ENCODE measurements at places on chromosomes 16 and 17.

DNA sequence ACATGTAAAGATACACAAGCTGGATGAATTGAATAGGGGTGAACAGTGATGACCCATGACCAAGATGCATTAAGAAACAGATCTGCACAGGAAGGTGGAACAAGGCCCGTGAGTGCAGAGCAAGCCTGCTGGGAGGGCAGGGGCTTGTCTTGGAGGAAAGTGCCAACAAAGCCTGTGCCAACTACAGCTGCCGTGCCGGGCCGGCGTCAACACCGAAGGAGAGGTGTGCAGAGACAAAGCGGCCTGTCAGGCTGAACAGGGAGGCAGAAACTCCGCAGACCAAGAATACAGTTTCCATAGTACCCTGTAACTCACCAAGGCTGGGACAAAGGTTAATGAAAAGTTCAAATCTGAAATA, 46.7 kb downstream of the ANKRD11 start:
- no peak for DNase-seq

- peak; percentile 57 for DNase-seq
Observed at GRCh38 chr16:5056352-5056751, 9.4 kb downstream of the C16orf89 start.

- no peak for DNase-seq
Observed at GRCh38 chr17:68834328-68834836, 120.8 kb downstream of the ABCA8 start.

DNA sequence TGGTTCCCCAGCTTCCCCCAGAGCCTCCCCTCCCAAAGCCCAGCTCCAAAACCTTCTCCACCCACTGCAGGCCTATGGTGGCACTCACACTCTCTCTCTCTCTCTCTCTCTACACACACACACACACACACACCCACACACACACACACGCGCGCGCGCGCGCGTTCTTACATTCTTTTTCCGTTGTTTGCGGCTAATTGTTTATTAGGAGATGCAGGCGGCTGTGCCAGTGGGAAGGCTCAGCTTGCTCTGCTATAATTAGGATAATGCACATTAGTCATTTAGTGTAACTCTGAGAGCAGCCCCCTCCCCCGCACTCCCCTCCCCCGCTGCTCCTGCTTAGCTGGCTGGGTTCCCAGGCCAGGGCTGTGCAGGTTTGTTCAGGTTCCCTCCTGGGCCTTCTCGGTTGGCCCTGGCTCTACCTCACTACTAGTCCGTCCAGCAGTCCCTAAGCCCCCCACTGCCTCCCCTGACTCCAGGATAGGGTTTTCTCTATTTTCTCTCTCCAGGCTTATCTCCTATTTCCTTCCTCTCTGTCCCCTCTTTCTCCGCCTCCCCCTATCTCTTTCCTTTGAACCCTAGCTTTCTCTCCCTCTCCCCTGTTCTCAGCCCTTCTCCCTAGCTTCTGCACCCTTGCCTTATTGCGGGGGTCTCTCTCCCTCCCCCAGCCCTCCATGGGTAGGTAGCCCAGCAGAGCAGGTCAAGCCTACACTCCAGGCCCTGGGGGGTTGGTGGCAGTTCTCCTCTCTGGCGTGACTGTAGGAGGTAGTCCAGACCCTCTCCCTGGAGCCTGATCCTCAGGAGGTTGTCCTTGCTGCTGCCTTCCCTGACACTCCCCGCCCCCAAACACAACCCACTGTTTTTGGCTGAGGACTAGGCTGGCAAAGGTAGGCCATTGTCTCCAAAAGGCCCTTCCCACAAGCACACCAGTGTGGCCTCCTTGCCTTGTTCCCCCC, 34.0 kb downstream of the TMEM132E start:
- DNase-seq = no peak

GRCh38 chr16:1772362-1772907, at the start of gene EME2:
EME2 (plus strand) TSS chr16:1772810; CDS start chr16:1773228, 418 bp downstream.
- peak; percentile 65 for DNase-seq

GRCh38 chr17:8847891-8848290, 19.6 kb downstream of the PIK3R6 start:
- DNase-seq = no peak

DNA sequence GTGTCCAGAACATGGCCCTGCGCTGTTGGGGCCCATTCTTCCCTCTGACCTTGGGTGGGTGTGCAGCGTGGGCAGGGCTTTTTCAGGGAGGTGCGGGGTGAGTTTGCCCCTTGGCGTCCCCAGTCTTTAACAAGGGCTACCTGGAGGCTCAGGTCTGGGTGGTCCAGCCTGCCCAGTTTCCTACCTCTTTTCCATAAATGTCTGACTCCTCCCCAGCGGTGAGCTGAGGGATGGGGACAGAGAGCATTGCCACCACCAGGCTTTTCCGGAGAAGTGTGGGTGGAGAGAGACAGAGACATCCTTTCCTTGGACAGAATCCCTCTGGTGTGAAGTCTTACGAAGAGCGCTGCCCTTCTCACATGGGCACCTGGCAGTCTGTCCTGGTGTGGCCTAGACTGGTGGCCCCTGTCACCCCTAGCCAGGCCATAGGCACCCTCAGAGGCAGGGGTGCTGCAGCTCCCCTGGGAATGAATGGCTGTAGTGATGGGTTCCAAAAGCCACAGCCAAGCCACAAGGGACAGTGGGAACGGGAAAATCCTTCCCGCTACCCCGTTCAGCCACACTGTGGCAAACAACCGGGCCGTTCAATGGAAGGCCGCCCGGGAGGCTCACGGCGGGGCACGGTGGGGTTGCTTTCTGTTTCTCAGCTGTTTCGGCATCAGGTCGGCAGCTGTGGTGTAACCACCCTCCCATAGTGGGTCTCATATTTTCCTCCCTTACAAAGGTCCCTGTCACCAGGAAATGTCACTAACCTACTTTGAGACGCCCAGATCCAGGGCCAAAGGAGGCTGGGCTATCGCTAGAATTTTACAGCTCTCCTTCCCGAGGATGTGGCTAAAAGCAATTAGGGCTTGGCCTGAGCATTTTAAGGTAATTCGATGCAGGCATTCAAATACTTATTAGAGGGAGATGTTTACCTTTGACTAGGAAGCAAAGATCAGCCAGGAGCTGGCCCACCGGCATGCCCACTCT, 61.9 kb upstream of the GSE1 start:
- DNase-seq = no peak

GRCh38 chr16:7350806-7351205, 18.2 kb downstream of the RBFOX1 start:
- no peak for DNase-seq

- DNase-seq = no peak
Observed at GRCh38 chr16:79950932-79951719, 350.6 kb upstream of the MAF start.

GRCh38 chr16:75648265-75649076, 898 bp downstream of the TERF2IP start:
- peak; percentile 88 for DNase-seq

DNA sequence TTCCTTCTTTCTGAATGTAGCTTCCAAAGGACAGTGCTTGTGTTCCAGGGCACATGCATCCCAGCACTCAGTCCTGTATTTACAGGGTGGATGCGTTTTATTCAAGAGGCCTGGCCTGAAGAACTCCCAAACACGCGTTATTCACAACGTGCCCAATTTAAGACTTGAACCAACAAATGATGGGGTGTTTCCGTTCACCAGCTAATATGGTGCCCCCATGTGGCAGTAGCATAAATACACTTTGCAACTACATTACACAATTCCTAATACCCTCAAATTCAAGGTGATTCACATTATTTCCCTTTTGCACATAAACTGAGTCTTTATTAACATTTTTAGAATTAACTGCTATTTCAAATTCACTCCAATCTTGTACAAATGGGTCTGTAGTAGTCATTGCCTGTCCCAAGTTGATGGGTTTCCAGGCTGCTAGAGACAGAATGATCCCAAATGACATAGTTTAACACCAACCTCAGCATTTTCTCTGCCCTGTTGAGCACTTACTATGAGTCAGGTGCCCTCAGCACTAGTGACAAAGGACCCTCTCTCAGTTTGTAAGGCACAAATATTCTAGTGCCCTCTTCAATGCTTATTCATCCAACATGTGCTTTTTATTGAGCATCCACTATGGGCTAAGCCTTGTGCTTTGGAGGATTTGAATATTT, 26.9 kb downstream of the HSD17B2 start:
- DNase-seq = no peak

- DNase-seq = no peak
Observed at GRCh38 chr17:80381416-80381923, 33.5 kb upstream of the ENDOV start.

DNA sequence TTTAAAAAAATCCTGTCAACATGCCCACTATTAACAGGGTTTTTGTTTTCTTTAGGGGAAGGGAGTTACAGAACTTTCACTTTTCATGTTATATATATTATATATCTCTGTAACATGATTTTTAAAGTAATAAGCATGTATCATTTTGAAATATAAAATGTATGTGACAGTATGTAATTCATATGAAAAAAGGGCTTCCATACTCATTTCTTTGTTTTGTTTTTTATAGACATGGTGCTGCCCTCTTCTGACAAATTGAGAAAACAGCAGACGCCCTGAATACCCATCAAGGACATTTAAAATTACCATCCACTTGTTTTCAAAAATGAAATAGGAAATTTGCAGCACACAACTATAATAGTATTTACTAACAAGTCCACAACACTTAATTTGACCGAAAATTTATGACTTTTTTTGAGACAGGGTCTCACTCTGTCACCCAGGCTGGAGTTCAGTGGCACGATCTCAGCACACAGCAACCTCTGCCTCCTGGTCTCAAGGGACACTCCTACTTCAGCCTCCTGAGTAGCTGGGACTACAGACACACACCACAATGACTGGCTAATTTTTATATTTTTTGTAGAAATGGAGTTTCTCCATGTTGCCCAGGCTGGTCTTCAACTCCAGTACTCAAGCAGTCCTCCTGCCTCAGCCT, 30.4 kb downstream of the CFDP1 start:
- no peak for DNase-seq

DNA sequence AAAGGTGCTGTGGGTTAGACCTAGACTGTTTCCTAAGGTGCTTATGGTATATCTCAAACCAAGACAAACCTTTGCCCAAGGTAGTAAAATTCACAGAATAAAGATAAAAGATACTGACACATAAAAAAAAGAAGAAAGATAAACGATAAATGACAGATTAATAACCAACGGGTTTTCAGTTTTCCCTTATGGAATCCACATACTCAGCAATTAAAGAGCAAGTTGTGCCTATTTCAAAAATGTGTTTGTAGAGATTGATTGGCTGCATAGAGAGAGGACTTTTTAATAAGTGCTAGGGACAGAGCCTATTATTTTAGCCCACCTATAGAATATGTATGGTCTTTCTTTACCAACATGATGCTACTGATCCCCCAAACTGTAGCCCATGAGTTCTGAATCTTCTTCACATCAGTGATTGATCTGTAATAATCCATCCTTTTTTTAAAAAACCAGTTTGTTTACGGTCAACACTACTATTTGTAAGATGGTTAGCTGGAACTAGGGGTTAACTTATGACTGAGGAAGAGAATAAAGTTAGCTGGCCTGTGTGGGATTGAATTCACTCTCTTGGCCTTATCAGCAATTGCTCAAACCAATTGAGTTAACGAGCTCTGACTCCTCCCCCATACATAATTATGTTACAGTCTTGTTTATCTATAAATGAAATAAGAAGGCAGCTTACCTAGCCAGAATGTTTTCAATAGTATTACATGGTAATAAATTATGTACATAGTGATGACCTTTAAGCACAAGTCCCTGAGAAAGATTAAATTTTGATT, 53.8 kb downstream of the SNX11 start:
- no peak for DNase-seq

DNA sequence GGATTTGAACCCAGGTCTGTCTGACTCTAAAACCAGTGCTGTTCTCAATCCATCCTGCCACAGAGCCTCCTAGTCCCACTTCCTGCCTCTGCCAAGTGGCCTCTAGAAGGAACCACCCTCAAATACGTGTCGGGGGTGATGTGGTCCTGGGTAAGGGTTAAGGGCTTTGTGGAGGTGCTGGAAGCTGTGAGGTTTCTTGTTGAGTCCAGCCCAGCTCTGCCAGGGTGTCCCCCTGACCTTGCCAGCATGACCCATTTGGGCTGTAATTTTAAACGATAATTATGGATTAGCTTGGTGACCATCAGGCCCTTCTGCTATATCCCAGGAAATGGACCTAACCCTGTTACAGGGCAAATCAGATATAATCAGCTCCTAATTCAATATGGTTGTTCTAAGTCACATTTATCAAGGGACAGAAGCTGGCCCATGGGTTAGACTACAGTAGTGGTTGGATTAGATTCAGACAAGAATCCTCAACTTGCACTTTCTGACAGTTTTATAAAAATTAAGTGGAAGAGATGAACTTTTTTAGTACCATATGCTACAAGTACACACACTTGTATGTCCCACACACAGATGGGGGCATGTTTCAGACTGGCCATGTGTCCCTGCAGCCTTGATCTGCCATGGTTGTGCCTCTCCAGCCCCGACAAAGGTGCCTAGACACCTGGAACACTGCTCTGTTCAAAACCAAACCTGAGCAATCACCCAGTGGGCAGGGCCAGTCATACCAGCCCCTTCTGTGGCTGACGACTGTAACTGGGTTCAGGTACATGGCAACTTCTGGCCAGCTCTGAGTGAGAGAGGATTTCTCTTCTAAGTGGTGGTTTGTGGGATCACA, 48.0 kb downstream of the SMPD3 start:
- DNase-seq = no peak

- no peak for DNase-seq
Observed at GRCh38 chr16:54342966-54343365, 56.4 kb upstream of the IRX3 start.

DNA sequence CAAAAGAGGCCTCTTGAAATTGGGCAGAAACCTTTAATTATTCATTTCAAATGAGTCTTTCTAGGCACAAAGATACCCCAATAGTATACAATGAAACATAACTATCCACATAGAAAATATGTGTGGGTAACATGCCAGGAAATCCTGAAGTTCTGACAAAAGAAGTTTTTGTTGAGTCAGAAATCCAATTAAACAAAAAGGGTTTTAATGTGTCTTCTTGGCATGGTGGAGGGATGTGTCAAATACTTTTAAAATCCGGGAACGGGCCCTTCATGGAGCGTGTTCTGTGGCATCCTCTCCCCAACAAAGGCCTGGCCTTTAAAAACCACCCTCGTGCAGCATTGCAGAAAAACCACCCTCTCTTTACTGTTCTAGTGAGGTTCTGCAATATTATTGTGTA, 14.2 kb downstream of the CDRT4 start:
- DNase-seq = no peak

DNA sequence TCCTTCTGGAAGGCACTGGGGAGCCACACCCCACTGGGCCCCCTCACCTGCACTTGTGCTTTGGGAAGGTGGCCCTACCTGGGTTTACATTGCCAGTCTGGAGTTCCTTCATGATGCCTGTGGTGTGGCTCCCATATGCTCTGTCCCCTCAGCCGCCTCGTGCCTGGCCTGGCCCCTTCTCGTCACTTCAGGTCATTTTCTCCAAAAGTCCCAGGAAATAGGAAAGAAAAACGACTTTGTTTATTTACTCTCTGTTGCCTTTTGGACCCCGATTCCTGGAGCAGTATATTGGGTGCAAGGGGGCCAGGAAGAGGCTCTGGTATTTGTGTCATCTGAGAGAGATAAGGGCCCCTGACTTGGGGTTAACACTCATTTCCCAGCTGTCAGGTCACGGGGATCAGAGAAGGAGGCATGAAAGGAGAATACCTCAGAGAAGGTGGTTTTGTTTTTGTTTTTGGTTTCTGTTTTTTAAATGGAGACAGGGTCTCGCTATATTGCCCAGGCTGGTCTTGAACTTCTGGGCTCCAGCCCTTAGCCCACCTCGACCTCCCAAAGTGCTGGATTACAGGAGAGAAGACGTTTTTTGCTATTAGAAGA, 4.7 kb downstream of the SOCS3 start:
- no peak for DNase-seq

Measured in stimulated activated CD4-positive, alpha-beta T cell treated with anti-CD3 and anti-CD28 coated beads, Interleukin-2, amount 100 ng/mL, for 24 hours (primary cell).